ENCODE measurements at places on chromosomes 2 and 18.

DNA sequence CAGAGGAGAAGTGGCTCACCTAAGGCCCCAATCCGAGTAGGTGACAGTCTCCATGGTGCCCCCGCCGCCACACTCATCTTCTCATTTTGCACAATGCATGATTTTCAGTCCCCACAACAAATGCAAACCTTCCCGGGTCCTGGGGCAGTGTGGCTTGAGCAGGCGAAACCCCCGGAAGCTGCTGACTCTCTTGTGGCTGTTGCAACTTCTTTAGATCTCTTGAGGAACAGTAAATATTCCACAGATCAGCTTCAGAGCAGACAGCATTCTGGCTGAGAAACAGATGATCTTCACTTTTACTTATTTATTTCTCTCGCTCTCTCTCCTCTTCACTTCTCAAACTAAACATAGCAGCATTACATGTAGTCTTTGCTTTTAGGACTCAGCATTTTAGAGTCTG, 51.9 kb downstream of the ASAP2 start:
- DNase-seq, result no peak

GRCh38 chr2:235102896-235103295, 151.1 kb downstream of the SH3BP4 start:
- DNase-seq, result no peak

GRCh38 chr2:7621018-7621814, 704.0 kb downstream of the RNF144A start:
- DNase-seq, result no peak

- no peak for DNase-seq
These were observed 4.4 kb upstream of the CHRNG start for GRCh38 chr2:232534940-232535651.

DNA sequence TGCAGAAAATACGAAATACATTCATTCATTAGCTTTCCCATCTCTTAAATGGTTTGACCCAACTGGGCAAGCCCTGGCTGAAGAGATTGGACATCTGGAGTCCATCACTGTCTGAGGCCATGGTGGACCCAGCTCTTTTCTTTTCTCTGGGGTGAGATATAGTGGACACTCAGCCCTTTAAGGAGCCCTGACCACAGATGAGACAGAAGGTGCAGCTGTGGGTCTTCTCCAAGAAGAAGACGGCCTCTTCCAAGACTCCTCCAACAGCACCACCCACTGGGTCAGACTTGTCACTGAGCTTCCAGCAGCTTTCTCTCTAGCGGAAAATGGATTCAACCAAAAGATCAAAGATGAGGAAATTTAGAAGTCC, 27.2 kb downstream of the TWIST2 start:
- DNase-seq, result no peak

- DNase-seq, result no peak
These were observed 244.1 kb downstream of the L3MBTL4 start for GRCh38 chr18:6170604-6171003.

DNA sequence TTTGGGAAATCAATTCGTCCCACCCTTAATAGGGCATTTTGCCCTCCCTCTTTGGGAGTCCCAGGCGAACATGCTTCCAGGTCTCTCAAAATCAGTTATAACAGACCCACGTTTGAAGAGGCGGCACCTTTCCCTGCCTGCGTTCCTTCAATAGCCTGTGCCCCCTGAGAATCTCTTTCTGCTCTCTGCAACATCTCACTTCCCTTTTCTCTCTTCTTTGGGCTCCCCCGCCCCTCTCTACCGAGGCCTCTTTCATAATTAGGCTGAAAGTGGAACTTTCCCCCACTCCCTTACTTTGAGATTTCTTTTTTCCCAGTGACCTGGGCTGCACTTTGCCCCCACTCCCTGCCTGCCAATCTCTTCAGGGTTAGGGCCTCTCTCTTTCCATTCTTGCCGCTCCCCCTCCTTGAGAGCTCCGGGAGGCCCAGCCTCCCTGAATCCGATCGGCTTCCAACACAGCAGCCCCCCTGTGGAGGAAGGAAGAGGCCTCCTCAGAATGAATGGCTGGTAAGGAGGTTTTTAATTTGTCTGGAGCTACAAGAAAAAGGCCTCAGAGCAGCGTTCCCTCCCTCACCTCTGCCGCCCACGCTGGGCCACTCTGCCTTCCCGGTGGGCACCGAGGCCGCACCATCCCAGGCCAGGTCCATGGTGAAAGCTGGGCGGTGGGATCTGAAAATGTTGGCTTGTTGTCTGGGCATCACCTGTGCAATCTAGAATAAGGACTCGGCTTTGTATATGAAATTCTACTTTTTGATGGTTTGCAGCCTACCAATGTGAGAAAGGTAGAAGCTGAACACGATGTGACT, 162.6 kb upstream of the SIX3 start:
- no peak for DNase-seq

DNA sequence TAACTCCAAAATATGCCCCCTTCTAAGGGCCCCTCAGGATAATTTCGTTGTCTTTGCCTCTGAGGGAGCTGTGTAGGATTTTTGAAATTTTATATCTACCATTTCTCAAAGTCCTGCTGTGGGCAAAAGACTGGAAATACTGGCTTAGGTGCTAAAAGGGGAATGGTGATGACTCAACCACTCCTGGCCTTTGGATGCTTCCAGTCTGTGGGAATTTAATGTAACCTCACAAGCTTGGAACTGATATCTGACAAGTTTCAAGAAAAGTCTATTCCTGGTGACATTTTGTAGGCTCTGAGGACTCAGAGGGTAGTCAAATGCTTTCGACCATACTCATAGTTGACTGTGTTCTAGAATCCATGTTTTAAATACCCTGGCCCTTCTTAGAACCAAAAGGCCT, 3.4 kb upstream of the APCDD1 start:
- no peak for DNase-seq

DNA sequence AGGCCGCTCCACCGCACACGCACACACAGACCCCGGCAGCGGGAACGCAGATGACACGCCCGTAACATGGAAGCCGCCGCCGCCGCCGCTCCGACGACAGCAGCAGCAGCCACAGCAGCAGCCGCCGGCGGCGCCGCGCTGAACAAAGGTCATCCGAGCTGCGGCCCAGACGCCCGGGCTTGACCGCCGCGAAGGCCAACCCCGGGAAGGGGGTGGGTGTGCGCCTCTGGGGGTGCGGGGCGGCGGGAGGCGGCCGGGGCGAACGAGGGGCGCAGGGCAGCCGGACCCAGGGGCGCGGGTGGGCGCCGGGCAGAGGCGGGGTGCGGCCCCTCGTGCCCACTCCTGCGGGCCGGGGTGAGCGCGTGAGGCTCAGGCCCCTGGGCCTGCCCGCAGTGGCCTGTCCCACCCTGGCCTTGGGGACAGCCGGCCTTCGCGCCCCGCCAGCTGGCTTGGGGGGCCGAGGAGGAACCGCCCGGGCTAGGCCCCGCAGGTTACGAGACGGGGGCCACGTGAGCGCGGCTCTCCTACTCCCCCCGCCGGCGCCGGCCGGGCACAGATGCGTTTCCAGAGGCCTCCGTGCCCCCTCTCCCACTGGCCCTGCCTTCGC, 1.0 kb upstream of the ZNF532 start:
- DNase-seq, result peak; percentile 16

DNA sequence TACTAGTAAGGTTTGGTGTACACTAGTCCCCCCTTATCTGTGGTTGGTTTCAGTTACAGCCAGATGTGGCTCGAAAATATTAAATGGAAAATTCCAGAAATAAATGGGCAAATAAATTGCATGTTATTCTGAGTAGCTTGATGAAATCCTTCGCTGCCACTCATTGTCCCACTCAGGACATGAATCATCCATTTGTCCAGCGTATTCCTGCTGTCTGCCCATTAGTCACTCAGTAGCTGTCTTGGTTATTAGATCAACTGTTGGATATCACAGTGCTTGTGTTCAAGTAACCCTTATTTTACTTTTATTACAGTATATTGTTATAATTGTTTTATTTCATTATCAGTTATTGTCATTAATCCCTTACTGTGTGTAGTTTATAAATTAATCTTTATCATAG, 21.7 kb downstream of the ZDBF2 start:
- DNase-seq, result no peak

DNA sequence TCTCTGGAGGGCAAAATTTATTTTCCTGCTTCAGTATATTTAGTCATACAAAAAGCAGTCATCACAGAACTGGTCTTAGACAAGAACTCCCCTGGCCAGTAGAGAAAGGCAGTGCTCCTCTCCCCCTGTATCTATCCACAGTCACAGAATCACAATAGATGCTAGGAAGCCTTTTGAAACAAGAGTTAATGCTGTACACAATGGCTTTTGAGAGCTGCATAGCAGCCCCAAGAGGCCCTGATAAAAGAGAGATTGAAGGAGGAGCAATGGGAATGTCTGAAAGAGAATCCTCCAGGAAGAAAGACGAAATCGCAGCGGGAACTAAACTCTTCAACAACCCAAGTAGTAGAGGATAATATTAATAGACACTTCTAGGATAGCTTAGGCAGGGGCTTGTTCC, 330.2 kb downstream of the RBM43 start:
- DNase-seq, result no peak

GRCh38 chr18:963276-963675, 58.6 kb downstream of the ADCYAP1 start:
- DNase-seq, result no peak

GRCh38 chr2:172817411-172817810, 81.8 kb downstream of the RAPGEF4 start:
- DNase-seq, result no peak

GRCh38 chr2:212392043-212392442, 146.6 kb downstream of the ERBB4 start:
- no peak for DNase-seq

GRCh38 chr18:43078478-43079092, 36.9 kb downstream of the RIT2 start:
- DNase-seq, result no peak

- DNase-seq, result no peak
These were observed 203.9 kb downstream of the PHLPP1 start for GRCh38 chr18:62919109-62919838.

DNA sequence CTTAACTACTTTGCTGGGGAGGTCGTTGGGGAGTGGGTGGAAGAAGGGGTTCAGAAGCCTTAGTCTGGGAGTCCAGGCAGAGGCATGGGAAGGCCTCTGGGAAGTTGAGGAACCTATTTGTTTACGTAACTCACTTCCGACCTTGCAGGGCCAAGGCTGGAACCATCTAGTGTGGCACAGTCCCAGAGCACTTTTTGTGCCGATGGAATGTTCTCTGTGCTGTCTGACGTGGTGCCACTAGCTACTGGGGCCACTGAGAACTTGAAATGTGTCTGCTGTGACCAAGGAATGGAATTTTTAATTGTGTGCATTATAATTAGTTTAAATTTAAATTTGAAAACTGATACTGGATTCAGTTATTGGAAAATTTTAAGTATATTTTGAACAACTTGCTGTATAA, 139.7 kb downstream of the FAM161A start:
- DNase-seq, result no peak

DNA sequence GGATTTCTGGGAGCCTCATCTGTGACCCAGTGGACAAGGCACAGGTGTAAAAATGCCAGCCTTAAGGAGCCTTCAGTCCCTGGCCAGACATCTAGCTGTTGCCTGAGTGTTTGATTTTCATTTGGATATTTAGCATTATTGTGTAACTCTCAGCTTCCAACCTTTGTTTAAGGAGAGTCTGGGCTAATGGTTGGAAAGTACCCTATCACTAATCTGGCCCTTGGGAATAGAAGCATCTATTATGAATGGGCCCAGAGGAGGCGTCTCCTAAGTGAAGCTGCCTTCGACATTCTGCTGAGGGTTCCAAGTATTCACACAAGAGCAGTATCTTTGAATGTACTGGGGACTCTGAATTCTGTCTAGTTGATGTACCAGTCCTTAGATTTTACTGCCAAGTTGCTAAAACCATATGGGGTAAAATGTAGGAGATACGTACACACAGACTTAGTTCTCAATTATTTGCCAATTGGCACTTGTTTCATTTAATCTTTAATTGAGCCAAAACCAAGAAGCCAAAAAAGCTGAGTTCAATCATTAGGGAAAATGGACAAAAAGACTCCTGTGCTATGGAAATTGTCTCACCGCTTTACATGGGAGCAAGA, 7.2 kb upstream of the ANKRD29 start:
- DNase-seq, result no peak

GRCh38 chr2:136920652-136921333, 155.4 kb downstream of the THSD7B start:
- no peak for DNase-seq

- no peak for DNase-seq
These were observed 68.9 kb upstream of the BOD1L2 start for GRCh38 chr18:57077786-57078552.

GRCh38 chr2:27781496-27781895, 10.0 kb downstream of the MRPL33 start:
- no peak for DNase-seq

- DNase-seq, result no peak
These were observed 269.3 kb upstream of the NCKAP5 start for GRCh38 chr2:133837441-133838094.

DNA sequence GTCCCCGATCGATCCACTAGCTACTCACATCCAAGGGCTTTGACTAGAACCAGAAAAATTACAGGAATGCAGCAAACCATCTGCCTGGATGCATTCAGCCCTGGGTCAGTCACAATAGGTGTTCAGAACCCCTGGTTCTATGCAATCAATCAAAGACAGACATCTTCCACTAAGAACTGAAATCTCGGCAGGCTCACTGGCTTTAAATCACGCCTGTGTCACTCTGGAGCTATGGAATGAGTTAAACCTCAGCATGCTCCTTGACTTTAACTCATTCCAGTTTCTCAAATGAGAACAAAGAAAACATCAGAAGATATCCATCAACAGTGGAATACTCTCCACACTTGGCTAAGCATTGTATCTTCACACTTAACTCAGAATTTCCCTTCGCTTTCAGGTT, 68.1 kb upstream of the SPTBN1 start:
- DNase-seq, result no peak

DNA sequence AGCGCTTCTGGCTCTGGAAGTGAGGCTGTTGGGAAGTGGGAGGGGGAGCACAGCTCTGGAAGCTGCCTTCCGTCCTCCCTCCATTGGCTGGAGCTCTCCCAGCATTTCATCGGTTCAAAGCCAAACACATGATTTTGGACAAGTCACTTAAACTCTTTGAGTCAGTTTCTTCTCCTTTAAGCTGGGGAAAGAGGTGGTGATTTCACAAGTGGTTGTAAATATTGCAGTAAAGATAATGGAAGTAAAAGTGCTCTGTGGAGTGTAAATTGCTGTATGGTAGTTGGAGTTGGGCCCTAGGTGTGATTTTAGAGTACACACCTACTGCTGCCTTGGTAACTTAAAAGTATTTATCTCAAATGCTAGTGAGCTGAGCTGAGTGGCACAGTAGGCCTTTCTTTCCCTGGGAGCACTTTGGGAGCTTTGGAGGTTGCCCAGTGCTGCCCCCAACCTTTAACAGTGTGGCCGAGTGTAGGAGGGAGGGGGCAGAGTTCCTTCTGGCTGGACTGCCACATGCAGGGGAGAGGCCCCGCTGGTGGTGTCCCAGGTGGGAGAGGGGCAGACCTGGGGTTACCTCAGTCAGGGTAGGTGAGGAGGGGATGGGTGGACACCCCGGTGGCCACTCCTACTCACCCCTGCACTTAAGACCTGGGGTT, 54.7 kb downstream of the ASAP2 start:
- no peak for DNase-seq
